Spinal cord (tissue), 10 donors: ENCODE measurements at places on chromosomes 3 and 15.

GRCh38 chr3:50632450-50632849, 15.5 kb downstream of the MAPKAPK3 start:
- no peak for DNase-seq

GRCh38 chr3:128383316-128384235, 83.1 kb downstream of the DNAJB8 start:
- no peak for DNase-seq

DNA sequence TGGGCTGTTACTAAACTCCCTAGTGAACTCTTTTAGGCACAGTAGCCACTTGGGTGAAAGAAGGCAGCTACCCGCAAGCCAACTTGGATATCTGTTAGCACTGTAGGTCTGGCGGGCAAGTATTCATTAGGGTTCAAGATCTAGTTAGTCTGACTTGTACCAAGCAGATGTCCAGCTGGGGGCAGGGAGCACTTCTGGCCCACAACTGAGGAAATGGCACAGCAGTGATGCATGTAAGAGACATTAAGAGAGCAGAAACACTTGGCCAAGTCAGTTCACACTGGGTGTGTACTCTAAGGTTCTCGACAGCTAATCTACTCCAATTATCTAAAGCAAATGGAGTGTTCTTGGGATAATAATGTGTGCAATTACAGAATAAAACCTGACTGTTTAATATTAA, 131.7 kb downstream of the CTNNB1 start:
- DNase-seq: no peak

DNA sequence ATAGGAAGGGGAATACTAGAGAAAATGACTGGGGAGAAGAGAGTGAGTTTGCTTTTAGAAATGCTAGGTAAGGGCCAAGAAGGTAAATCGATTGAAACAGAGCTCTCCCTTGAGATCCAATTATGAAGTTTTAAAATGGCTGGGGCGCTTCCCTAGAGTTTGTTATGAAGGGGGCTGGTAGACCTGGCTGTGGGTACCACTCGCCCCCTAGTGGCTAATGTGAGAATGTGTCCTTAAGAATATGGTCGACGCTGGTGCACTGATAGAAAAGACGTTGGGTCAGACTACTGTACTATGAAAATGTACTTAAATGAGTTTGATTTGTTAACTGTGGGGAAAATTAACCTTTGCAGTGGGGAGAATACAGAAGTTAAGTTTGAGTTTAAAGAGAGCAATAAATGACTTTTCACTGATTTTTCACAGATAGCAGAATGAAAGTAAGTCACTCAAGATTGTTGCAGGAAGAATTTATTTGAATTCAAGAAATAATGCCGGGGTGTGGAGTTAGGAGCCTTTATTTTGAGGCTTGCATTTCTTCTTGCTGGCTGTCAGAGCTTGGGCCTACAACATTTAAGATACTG, 9.2 kb downstream of the TMPRSS7 start:
- peak; percentile 35 for DNase-seq

DNA sequence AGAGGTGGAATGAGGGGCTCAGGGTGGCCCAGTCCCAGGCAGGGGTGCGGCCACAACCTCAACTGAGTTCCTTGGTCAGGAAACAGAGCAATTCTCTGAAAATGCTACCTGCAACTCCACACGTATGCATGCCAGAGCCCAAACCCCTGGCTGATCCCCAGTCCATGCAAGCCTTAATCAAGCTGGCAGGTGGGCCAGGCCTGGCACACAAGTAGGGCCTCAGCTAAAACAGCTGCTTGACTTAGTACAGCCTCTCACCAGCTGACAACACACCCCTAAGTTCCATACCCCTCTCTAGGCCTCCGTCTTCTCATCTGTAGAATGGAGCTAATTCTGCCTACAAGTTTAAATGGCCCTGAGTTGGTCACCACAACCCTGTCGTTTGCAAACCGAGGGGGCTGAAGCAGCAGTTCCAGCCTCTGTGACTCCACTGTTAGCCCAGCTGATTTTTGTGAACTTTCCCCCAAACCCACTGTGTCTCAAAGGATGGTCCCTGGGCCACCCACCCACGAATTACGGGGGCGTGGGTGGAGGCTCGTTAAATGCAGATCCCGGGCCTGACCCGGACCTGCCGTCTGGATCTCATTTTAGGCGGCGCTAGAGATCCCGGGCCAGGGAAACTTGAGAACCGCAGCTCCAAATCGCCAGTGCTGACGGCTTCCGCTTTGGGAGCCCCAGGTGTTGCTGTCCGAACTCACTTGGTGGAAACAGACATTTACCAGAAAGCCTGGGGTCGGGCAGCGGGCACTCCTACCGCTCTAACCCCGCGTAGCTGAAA, 927 bp downstream of the CHDH start:
- DNase-seq: peak; percentile 39

GRCh38 chr15:31304751-31305365, 21.8 kb upstream of the KLF13 start:
- DNase-seq: no peak

GRCh38 chr3:83317605-83318004, 1556.2 kb upstream of the GBE1 start:
- no peak for DNase-seq

DNA sequence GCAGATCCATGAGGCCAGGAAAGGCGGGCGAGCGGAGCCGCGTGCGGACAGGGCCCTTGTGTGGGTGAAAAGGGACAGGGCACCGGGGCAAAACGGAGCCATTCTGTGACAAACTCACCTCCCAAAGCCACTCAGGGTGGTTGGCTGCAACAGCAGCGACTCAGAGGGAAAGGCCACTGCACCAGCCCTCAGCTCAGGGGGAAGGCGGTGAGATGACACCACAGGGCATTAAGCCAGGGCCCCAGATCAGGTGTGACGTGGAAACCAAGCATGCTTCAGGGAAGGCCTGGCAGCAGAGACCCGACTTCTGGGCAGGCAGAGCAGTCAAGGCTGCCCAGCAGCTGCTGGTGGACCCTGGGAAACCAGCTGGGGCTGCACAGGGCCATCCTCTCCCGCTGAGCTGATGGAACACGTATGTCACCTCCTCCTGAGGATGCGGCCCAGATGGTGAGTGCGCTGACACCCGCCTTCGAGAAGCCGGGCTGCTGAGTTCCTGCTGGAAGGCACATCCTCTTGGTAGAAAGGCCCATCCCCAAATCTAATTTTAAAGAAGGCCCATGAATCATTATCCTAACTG, 82.3 kb downstream of the CHSY1 start:
- no peak for DNase-seq

DNA sequence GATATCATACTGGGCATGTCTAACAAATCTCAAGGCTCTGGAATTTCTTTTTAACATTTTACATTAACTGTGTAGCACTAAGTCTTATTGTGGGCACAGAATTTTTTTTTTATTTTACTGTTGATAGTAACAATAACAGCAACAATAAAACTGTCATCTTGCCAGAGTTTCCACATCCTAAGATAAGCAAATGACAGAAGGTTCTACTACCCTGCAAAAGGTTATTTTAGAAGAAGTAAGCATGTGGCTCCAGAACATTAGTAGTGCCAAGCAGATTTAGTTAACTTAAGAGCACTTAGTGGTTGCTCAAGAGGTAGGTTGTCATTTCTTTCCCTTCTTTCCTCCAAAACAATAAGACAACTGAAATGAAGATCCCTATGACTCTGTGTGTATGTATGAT, 743.0 kb upstream of the CBLB start:
- no peak for DNase-seq
